Effector memory CD8-positive, alpha-beta T cell (primary cell): ENCODE measurements at places on chromosomes 12 and 14.
A peak's percentile ranks its signal among the peaks of the same experiment; 100 is the strongest.

DNA sequence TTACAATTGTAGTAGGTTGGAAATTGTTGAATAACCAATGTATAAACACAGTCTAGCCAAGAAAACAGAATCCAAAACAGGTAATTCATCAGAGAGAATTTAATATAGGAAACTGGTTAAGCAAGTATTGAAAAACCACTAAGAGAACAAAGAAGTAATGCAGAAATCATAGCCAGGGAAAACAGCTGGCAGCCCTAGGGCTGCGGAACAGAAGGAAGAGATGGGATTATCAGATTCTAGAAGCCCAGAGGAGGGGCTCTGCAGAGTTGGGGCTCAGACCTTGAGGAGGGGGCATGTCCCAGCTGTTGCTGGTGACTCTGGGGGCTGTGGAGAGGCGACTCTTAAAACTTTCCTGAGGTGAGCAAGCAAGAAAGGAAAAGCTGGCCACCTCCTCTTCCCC lies 49.4 kb downstream of the CD9 start:
- no peaks in the 10 kb centered on the region for H3K4me1 ChIP-seq
- no peak overlapping the region for H3K27ac ChIP-seq

DNA sequence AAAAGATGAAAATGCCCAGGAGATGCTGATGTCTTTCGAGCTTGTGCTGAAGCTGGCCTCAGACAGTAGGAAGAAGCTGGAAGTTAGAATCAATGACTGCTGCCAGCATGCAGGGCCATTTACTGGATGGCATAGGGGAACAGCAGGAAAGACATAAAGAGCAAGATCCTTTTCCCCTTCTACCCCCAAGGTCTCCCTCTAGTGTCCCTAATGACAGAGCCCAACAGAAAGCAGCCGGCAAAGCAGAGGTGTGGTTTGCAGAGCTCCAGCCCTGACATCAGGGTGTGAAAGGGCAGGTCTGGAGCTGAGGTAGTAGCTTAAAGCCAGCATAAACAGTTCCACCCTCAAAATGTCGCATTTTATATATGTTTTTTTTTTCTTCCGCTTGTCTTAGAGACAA lies 1560.7 kb upstream of the TMEM132C start:
- no peak for DNase-seq
- no peaks in the 10 kb centered on the region for H3K27me3 ChIP-seq
- H3K4me3 ChIP-seq: no peak overlapping the region

DNA sequence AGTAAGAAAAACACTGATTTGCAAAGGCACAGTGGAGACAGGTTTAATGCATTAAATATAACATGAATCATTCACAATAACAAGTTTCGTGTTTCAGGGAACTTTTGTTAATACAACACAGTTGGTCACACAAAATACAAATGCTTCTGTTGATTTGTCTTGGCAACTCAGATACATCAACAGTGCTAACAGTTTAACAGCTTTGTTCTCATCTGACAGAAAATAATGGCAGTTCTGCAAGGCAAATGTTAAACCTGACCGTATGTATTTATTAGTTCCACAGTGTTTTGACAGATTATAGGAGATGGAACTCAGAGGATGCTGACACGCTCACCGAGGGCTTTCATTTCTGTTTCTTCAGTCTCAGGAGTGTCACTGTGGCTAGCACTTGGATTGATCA lies 350.7 kb downstream of the PRKD1 start:
- no peak overlapping the region for H3K4me3 ChIP-seq
- no peak for DNase-seq
- no peak overlapping the region for H3K27ac ChIP-seq
- no peaks in the 10 kb centered on the region for H3K36me3 ChIP-seq
- no peaks in the 10 kb centered on the region for H3K4me1 ChIP-seq
- H3K27me3 ChIP-seq: no peaks in the 10 kb centered on the region

DNA sequence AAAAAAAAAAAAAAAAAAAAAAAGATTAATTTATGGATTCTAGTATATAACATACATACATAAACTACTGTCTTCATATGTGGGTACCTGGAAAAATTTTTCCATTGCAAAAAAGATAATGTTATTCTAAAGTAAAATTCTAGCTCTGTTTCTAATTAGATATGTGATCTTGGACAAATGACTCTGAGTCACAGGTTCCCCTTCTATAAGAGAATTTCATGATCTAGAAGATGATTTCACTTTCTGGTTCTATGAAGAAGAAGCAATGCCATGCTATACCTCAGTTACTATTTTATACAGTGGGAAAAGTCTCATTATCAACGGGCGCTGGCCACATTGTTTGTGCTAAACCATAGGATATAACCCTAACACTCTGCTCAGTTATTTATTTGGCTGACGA lies 351.3 kb downstream of the ZFP36L1 start:
- DNase-seq: no peak
- H3K4me3 ChIP-seq: no peak overlapping the region
- H3K27me3 ChIP-seq: no peaks in the 10 kb centered on the region
- no peaks in the 10 kb centered on the region for H3K36me3 ChIP-seq

GRCh38 chr14:69535230-69535848 lies 39.3 kb downstream of the CCDC177 start:
- no peaks in the 10 kb centered on the region for H3K36me3 ChIP-seq
- no peak overlapping the region for H3K4me3 ChIP-seq
- H3K4me1 ChIP-seq: no peaks in the 10 kb centered on the region
- H3K27me3 ChIP-seq: peaks cover 28% of the 10 kb centered on the region
- no peak for DNase-seq

DNA sequence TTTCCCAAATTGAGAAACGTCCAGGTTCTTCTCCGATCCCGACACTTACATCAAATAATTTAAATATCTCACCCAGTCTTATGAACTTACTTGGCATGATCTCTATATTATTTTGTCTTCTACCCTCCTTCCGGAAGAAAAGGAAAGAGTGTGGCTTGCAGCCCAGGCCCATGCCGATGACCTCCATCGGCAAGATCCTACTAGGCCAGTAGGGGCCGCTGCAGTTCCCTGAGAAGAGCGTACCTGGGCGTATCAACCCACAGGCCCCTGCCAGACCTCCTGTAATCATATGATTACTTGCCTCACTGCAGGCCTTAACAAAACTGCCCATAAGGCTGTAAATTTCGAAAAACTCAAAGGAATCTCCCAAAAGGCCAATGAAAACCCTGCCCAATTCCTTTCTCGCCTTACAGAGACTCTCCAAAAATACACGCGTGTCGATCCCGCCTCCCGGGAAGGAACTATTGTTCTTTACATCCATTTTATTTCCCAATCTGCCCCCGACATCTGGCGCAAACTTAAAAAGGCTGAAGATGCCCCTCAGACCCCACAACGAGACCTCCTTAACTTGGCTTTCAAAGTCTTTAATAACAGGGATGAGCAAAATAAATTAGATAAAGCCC lies 69.6 kb downstream of the MOK start:
- H3K4me3 ChIP-seq: no peak overlapping the region
- peak; percentile 69 for DNase-seq
- no peaks in the 10 kb centered on the region for H3K36me3 ChIP-seq
- H3K27me3 ChIP-seq: no peaks in the 10 kb centered on the region
- no peak overlapping the region for H3K27ac ChIP-seq
- no peaks in the 10 kb centered on the region for H3K4me1 ChIP-seq

- DNase-seq: peak; percentile 25
- no peaks in the 10 kb centered on the region for H3K36me3 ChIP-seq
- peak overlapping the region; percentile 76 for H3K27ac ChIP-seq
- H3K4me3 ChIP-seq: peak overlapping the region; percentile 74
Measured at GRCh38 chr12:57046947-57047890, 2.7 kb downstream of the MYO1A start.

DNA sequence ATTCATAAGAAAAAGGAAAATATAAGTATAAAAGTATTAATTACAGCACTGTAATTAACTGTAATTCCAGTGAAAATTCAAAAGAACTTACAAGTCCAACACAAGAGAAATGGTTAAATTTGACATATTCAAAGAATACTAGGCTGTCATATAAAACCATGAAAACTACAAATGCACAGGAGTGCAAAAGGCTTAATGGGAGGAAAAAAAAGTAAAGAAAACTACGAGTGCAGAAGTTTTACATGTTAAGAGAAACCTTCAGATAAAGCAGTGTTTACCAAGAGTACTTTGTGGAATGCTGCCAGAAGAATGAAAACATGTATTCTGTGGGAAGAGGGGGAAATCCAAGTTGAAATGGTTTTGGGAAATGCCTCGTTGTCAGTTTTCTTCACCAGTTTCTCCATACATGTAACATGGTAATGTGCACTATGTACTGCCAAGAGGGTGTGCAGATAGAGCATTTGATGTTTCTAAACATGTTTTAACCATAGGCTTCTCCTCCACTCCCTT lies 9.1 kb downstream of the HEATR5A start:
- H3K36me3 ChIP-seq: peaks cover 3% of the 10 kb centered on the region
- no peak overlapping the region for H3K4me3 ChIP-seq
- DNase-seq: no peak
- H3K27ac ChIP-seq: no peak overlapping the region
- H3K27me3 ChIP-seq: no peaks in the 10 kb centered on the region

GRCh38 chr12:58967561-58967960 lies 47.3 kb upstream of the LRIG3 start:
- no peak overlapping the region for H3K4me3 ChIP-seq
- H3K27ac ChIP-seq: no peak overlapping the region
- no peak for DNase-seq
- no peaks in the 10 kb centered on the region for H3K4me1 ChIP-seq
- peaks cover 2% of the 10 kb centered on the region for H3K36me3 ChIP-seq
- H3K27me3 ChIP-seq: no peaks in the 10 kb centered on the region

DNA sequence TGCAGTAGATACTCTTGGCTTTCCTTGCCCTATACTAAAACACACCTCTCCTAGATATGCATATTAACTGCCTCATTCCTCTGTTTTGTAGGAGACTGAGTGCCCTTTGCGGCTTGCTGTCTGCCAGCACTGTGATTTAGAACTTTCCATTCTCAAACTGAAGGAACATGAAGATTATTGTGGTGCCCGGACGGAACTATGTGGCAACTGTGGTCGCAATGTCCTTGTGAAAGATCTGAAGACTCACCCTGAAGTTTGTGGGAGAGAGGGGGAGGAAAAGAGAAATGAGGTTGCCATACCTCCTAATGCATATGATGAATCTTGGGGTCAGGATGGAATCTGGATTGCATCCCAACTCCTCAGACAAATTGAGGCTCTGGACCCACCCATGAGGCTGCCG lies 15.4 kb downstream of the TRAFD1 start:
- peak overlapping the region; percentile 75 for H3K27ac ChIP-seq
- no peak for DNase-seq
- H3K36me3 ChIP-seq: peaks cover 82% of the 10 kb centered on the region
- H3K27me3 ChIP-seq: no peaks in the 10 kb centered on the region
- no peak overlapping the region for H3K4me3 ChIP-seq

GRCh38 chr12:92431146-92431545 lies 271.6 kb upstream of the PLEKHG7 start:
- H3K36me3 ChIP-seq: no peaks in the 10 kb centered on the region
- H3K4me3 ChIP-seq: no peak overlapping the region
- no peaks in the 10 kb centered on the region for H3K27me3 ChIP-seq
- peaks cover 20% of the 10 kb centered on the region for H3K4me1 ChIP-seq
- no peak for DNase-seq
- no peak overlapping the region for H3K27ac ChIP-seq

DNA sequence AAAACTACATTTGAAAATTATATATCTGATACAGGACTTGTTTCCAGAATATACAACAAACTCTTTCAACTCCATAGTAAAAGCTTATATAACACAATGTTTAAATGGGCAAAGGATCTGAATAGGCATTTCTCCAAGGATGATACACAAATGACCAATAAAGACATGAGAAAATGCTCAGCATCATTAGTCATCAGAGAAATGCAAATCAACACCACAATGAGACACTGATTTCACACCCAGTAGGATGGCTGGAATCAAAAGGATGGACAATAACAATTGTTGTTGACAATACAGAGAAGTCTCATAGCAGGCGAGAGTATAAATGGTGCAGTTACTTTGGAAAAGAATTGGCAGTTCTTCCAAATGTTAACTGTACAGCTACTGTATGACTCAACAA lies 394.9 kb downstream of the BCL11B start:
- H3K36me3 ChIP-seq: peaks cover 2% of the 10 kb centered on the region
- H3K4me1 ChIP-seq: peaks cover 1% of the 10 kb centered on the region
- no peak overlapping the region for H3K27ac ChIP-seq

DNA sequence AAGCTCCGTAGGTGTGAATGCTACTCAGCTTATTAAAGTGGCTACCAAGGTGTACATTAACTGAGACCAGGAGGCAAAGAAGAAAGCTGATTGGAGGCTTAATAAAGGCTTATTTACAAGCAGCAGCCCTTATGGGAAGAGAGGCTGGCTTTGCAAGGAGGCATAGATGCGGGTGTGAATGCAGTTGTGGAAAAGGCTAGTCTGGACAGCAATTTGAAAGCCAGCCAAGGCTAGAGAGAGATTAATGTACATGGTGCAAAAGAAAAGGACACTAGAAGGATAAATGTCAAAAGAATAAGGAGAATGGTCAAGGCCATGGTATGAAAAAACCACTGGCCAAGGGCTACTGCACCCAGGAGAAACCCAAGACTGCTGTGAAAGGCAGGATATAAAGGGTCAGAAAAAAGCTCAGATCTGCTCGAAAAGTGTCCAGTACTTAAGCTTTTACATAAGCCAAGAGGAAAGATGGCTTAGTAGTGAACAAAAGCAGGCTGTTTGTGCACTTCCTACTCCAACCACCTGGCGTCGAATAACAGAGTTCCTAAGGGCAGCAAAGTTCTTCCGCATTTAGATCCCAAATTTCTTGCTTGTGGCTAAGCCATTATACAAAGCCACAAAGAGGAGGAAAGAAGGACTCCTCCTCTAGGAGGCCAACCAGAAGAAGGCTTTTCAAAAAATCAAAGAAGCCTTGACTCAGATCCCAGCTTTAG lies 24.0 kb downstream of the KLRK1 start:
- peaks cover 33% of the 10 kb centered on the region for H3K4me1 ChIP-seq
- H3K27ac ChIP-seq: no peak overlapping the region
- no peak for DNase-seq
- peaks cover 36% of the 10 kb centered on the region for H3K36me3 ChIP-seq

DNA sequence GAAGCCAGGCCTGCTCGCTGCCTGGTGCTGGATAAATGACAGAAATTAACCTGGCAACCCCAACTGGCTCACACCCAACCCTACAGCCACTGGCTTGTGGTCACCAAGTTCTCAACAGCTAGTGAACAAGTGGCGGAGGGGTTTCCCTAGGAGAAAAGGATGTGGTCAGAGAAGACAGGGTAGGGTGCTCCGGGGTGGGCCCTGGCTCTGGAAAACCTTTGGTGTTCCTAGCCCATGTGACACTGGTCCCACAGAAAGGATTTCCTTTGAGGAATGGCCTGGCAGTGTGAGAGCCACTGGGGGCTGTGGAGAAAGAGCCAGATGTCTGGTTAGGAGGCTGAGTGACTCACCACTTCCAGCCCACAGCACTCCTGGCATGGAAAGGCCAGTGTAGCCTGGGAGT lies 8.7 kb downstream of the SYNE3 start:
- H3K4me1 ChIP-seq: peaks cover 57% of the 10 kb centered on the region
- H3K27ac ChIP-seq: peak overlapping the region; percentile 85
- no peaks in the 10 kb centered on the region for H3K27me3 ChIP-seq
- peaks cover 11% of the 10 kb centered on the region for H3K36me3 ChIP-seq
- peak overlapping the region; percentile 13 for H3K4me3 ChIP-seq

DNA sequence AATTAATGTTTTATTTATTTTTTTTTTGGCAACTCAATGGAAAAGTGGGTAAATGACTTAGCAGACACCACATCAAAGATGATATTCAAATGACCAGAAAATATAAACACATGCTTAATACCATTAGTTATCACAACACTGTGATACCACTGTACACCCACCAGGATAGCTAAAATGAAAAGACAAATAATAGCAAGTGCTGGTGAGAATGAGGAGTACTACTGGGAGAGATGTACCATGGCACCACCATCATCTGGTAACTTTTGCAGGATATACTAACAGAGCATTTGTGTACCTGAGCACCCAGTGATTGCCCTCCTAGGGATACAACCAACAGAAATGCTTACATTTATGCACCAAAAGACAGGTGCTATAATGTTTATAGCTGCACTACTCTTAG lies 21.9 kb downstream of the TRIM9 start:
- no peak overlapping the region for H3K4me3 ChIP-seq
- peaks cover 61% of the 10 kb centered on the region for H3K27me3 ChIP-seq
- no peak overlapping the region for H3K27ac ChIP-seq
- H3K4me1 ChIP-seq: no peaks in the 10 kb centered on the region
- no peaks in the 10 kb centered on the region for H3K36me3 ChIP-seq
